ENCODE measurements at places on chromosomes 12 and 14.
A peak's percentile ranks its signal among the peaks of the same experiment; 100 is the strongest.

DNA sequence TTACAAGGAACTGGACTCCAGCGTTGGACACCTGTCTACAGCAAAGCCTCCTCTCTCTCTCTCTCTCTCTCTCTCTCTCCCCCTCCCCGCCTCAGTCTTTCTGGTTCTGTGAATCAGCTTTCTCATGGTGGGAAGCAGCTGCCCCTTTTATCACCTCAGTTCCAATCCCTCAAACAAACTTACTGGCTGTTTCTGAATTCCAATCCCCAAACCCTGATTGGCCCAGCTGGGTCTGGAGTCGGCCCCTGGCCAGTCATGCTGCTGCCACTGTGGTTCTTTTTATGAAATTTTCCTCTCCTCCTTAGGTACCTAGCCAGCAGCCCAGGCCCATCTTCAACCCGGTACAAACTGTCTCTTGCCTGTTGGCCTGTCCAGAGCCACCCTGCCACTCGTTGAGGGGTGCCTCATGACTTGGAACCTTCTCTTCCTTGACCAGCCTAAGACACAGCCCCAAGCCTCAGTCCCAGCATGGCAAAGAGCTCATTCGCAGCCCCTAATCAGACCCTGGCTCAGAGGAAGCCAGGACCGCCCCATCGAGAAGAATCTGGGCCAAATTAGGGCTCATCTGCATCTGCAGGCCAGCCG, 9.4 kb upstream of the MORN3 start:
- no peak for DNase-seq

- no peak for DNase-seq
These were observed 86.9 kb upstream of the STXBP6 start for GRCh38 chr14:25136811-25137210.

GRCh38 chr12:117547209-117547608, 185.8 kb upstream of the NOS1 start:
- DNase-seq, result no peak

GRCh38 chr14:67140556-67140955, 48.7 kb upstream of the GARIN2 start:
- DNase-seq, result no peak

DNA sequence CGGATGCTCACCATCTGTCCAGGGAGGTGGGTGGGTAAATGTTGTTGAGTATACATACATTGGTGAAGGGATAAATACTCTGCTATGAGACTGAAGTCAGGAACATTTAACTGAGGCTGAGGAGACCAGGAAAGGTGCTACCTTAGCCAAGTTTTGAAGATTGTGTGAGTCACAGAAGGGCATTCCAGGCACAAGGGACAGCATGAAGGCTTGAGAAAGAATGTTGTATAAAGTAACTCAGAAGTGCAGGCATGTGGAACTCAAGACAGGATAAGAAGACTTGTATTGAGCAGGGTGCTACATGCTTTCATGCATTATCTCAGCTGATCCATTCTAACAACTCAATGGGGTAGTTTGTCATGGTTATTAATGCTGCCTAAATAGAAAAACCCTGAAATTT, 112.7 kb downstream of the IPO8 start:
- no peak for DNase-seq

- DNase-seq, result no peak
These were observed 98.6 kb downstream of the GCH1 start for GRCh38 chr14:54803926-54804537.

DNA sequence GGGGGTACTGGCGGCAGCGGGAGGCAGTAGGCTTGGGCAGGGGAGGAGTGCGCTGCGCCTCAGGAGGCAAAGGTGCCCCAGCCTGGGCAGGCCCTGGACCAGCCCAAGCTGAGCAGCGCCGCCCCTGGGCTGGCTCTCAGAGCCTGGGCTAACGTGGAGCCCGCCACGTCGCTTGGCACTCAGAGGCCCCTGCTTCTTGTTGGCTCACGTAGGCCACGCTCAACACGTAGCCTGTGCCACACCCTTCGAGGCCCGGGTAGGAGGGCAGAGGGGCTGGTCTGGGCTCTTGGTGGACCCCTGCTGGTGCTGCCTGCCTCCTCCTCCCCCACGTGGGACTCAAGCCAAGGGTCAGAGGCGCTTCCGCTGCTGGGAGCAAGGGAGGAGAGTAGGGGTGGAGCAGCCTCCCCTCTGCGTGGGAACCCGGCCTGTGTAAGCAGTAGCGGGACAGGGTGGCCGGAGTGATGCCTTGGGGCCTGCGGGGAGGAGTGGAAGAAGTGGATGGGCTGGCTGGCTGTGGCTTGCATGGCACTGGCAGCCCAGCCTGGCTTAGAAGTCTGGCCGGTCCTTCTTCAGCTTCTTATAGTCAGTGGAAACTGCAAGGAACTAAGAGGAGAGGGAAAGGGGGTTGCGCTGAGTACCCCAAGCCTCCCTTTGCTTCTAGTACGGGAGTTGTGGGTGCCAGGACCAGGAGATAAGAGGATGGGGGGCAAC, 5.7 kb downstream of the SHMT2 start:
- DNase-seq, result peak; percentile 31

DNA sequence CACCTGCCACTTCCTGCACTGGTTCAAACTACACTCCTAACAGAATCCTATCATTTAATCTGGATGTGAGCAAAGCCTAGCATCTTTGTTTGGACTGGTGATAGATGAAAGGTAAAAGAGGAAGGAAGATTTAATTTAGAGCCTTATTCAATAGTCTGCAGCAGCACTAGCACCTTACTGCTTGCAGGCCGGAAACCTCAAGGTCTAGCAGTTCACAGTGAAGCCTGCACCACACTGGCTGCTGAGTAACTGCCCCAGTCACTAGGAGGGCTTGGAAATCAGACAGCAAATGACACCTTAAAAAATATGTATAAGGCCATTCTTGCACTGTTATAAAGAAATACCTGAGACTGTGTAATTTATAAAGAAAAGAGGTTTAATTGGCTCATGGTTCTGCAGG, 358.0 kb downstream of the DAD1 start:
- peak; percentile 27 for DNase-seq

GRCh38 chr12:88960213-88960878, 380.1 kb upstream of the KITLG start:
- DNase-seq, result no peak

- DNase-seq, result no peak
These were observed 6.4 kb downstream of the APOLD1 start for GRCh38 chr12:12791756-12792369.

- no peak for DNase-seq
These were observed 28.8 kb downstream of the GDF11 start for GRCh38 chr12:55771736-55772135.

GRCh38 chr14:97021001-97021400, 223.8 kb downstream of the VRK1 start:
- no peak for DNase-seq

DNA sequence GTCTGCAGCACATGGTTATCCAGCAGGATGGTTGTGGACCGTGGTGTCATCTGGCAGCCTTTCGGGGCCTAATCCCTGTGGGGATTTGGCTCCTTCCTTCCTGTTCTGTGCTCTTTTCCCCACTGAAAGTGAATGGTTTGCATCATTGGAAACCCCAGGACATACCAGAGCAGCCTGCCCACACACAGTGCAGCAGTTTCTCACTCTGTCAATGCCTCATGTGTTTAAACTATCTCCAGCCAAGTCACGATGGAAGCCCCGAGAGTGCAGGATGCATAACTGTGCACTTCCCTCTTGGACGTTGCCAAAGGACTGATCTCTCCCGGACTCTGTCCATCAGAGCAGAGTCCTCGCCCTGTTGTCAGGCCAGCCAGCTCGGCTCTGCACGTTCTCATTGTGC, 29.0 kb upstream of the AMN start:
- DNase-seq, result no peak

GRCh38 chr12:53051058-53051880, 1.4 kb downstream of the TNS2 start:
- DNase-seq, result no peak

- no peak for DNase-seq
These were observed 90.0 kb downstream of the PPM1H start for GRCh38 chr12:62844915-62845314.

DNA sequence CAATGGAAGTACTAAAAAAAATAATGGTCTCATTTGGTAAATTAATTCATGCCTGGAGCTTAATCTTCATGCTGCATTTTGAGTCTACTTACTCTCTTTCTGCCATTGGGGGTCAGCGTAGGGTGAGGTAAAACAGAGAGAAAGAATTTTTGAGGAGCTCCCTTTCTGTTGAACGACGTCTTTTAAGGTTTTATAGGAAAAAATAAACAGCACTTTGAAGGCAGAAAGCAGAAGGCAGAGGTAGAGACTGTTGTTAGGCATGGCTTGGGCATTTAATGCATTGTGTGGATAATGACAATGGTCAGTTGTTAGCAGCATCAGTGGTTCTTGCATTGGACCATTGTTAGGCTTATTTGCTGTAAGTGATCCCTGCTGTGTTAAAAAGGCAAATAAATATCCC, 557.2 kb upstream of the STXBP6 start:
- DNase-seq, result no peak

- DNase-seq, result peak; percentile 63
These were observed 88.8 kb downstream of the ATF7IP start for GRCh38 chr12:14454098-14454907.

- DNase-seq, result no peak
These were observed 47.7 kb upstream of the MAP3K9 start for GRCh38 chr14:70856851-70857495.

DNA sequence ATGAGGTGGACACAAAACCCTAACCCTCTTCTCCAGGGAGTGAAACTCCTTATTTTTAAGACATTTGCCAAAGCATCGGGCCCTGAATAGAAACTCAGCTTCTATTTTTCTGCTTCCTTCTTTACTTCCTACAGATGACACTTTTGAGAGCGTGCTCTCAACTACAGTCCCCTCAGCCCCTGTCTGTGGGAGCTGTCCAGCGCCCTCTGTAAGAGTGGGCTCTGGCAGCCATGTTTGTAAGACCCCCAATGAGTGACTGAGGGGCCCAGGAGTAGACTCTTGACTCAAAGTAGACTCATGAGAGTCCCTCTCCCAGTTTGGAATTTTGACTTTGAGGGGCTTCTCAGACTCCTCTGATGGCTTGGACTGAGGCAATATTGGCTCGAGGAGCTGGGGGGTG, 25.5 kb upstream of the BATF start:
- DNase-seq, result no peak

- no peak for DNase-seq
These were observed 14.3 kb downstream of the FNTB start for GRCh38 chr14:65000898-65001591.

DNA sequence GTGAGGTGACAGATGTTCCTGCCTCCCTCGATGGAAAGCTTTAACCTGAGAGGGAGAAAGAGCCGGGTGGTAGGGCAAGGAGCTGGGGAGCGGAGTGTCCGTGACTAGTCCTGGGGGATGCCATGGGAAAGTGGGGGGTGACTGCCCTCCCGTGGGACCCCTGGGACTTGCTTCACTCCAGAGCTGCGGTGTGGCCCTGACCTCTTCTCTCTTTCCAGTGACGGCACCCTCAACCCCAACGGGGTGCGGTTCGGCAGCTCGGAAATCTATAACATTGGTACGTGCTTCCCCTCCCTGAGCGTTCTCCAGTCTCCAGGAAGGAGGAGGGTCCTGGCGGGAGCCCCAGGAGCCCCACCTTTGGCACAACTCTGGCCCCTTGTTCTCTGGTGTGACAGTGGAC, 69.3 kb downstream of the AACS start:
- no peak for DNase-seq

GRCh38 chr12:23950210-23950774, 822 bp upstream of the SOX5 start:
- no peak for DNase-seq

DNA sequence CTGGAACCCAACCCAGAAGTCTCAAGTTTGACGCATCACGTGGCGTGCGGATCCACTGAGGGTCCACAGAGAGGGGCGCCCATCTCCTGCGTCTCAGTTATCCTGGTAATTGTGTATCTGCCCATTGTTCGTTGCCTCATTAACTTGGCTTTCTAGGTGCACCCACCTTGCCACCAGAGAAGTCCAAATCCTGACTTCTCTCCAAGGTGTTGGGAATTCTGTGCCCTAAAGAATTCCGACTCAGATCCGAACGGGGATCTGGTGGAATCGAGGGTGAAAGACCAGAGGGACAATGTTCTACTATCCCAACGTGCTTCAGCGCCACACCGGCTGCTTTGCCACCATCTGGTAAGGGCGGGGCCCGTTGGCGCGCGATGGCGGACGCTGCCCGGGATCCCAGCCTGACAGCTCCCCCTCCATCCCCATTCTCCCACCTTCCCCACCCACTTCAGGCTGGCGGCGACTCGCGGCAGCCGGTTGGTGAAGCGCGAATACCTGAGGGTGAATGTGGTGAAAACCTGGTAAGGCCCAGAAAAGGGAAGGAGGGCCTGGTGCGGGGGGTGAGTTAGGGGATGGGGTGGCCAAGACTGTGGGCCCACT, 481 bp downstream of the REC8 start:
- DNase-seq, result no peak

DNA sequence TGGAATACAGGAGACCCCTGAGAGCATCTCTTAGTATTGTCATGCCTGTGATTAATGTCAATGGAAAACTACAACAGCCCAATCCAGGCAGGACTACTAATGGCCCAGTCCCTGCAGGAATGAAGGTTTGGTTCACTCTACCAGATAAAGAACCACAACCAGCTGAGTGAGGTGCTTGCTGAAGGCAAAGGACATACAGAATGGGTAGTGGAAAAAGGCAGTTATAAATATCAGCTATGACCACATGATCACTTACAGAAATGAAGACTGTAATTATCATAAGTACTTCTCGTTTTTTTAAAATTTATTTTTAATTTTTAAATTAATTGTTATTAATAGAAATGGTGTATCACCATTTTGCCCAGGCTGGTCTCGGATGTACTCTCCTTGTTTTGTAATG, 17.2 kb upstream of the LPCAT3 start:
- no peak for DNase-seq

DNA sequence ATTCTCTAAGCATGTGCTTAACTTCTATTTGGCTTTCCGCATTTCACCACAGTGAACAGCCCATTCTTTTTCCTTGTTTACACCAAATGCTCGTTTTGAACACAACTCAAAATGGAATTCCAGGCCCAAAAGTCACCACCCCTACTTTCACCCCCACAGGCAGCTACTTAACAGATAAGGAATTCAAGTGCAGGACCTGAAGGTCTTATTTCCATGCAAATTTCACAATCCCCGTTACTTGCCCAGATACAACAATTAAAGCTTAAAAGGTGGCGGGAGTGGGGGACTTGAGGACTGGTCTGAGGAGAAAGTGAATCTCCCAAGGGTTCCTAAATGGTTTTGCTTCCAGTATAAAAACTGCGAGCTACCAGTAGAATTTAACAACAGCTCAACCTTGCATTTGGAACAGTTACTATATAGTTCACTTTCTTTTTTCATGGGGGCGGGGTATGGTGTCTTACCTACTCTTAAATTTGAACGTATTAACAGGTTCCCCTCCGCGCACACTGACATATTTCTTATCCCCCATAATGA, 3.7 kb downstream of the USP44 start:
- peak; percentile 31 for DNase-seq

- DNase-seq, result peak; percentile 65
These were observed at the start of gene C12orf42 for GRCh38 chr12:103495469-103496456. Gene C12orf42 (minus strand): TSS chr12:103495968. CDS start chr12:103478426, 17,542 bp downstream.

DNA sequence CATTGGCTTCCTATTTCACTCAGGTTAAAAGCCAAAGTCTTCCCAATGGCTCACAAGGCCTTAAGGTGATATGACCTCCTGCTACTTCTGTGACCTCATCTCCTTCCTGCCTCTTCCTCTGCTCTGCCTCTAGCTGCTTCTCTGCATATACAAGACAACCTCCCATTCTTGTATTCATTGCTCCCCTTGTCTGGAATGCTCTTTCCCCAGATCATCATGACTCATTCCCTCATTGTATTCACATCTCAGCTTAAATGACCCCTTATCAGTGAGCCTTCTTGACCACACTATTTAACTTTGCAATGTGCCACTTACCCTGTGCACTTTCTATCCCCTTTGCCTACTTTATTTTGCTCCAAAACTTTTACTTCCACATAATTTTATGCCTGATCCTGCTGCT, 90.2 kb downstream of the PPP1R12A start:
- DNase-seq, result no peak

GRCh38 chr12:122873540-122873939, 22.4 kb downstream of the VPS37B start:
- no peak for DNase-seq

Measured in CD4-positive, alpha-beta T cell treated with Interleukin-4 for 1 hour (primary cell).